ENCODE measurements at places on chromosomes 1 and 21.

DNA sequence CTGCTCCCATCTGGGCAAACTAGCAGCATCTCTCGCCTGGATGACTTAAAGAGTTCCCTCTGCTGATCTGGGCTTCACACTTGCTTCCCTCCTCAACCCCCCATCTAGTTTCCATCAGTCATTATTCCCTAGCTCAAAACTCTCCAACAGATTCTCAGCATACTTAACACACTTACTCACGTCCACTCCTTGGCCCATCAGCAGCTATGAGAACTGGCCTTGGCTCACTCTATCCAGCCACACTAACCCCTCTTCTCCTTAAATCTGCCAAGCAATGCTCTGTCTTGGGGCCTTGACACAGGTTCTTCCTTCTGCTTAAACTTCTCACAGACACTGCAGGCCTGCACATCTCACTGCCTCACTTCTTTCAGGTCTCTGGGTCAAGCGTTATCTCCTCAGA lies 41.6 kb downstream of the GNG12 start:
- DNase-seq, result no peak

- DNase-seq, result no peak
Observed at GRCh38 chr1:201828217-201828819, 639 bp upstream of the IPO9 start.

GRCh38 chr1:198913667-198914066 lies 274.8 kb downstream of the PTPRC start:
- no peak for DNase-seq

GRCh38 chr1:55129194-55129728 lies 85.9 kb downstream of the USP24 start:
- DNase-seq, result no peak

DNA sequence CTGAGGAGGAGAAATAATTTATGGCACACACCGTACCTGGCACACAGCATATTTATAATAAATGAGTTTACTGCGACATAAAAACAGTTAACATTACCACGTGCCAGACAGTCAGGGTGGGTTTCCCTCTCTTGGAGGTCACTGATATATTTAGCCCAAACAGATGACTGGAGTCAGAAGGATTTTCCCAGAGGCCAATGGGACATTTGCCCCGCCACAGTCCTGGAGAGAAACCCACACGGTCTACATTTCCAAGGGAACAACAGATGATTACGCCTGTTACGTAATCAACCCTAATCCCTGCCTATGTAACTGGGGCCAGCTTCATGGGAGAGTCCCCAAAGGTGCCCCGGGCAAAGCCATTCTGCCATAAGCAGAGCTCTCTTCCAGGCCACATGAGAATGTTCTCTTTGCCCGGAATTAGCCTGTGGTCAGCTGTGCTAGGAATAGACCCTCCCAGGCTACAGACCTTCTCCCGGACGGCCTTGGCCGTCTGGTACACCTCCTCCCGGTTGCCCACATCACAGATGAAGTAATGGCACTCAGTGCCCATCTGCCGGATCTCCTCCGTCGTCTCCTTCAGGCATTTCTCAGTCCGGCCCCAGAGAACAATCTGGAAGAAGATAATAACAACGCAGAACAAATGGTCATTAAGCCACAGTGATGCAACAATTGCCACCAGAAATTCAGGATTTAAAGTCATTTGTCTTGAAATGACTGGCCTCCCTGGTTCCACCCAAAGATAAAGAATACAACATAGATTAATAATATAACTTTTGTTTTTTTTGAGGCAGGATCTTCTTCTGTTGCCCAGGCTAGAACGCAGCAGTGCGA lies 37.7 kb downstream of the DHRS3 start:
- no peak for DNase-seq

DNA sequence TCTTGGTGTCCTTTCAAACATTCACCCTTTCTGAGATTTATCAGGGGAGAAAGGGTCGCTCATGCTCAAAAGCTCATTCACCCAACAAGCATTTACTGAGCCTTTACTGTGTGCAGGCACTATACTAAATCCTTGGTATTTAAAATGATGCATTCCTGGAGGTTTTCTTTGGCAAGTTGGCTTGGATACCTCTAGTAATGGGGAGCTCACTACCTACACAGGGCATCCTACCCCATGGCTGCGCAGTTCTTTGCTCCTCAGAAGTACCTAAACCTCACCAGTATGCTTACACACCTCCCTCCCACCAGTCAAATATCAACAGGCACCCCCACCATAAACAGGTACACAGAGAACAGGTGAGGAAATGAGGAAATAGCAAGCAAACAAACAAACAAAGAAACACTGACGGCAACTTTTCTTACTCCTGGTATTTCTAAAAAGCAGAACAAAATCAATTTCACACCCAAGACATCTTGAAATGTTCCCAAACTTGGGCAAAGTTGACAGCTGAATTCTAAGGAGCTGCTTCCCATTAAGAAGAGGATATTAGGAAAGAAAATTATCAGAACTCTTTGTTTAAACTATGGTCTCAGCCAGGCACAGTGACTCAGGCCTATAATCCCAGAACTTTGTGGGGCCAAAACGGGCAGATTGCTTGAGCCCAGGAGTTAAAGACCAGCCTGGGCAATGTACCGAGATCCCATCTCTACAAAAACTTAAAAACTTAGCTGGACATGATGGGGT lies 104.8 kb downstream of the PSMG1 start:
- DNase-seq, result no peak

- no peak for DNase-seq
Observed at GRCh38 chr1:84736445-84736844, 46.2 kb upstream of the SSX2IP start.

DNA sequence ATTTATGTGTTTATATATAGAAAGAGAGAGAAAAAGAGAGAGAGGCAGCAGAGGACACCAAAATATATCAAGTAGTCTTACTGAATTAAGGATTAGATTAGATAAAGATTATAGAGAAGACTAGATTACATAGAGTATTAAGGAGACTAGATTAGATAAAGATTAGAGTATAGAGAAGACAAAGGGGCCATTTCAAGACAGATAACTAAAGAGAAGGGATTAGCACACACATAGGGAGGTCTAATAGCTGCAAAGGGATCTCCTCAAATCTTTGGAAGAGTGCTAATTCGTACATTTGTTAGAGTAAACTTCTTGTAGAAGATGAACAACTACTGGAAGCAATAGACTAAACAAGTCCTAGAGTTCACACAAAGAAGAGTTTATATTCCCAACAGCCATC lies 34.2 kb downstream of the OR6Y1 start:
- DNase-seq, result no peak

- no peak for DNase-seq
Observed at GRCh38 chr21:45374826-45375455, 30.0 kb upstream of the COL18A1 start.

DNA sequence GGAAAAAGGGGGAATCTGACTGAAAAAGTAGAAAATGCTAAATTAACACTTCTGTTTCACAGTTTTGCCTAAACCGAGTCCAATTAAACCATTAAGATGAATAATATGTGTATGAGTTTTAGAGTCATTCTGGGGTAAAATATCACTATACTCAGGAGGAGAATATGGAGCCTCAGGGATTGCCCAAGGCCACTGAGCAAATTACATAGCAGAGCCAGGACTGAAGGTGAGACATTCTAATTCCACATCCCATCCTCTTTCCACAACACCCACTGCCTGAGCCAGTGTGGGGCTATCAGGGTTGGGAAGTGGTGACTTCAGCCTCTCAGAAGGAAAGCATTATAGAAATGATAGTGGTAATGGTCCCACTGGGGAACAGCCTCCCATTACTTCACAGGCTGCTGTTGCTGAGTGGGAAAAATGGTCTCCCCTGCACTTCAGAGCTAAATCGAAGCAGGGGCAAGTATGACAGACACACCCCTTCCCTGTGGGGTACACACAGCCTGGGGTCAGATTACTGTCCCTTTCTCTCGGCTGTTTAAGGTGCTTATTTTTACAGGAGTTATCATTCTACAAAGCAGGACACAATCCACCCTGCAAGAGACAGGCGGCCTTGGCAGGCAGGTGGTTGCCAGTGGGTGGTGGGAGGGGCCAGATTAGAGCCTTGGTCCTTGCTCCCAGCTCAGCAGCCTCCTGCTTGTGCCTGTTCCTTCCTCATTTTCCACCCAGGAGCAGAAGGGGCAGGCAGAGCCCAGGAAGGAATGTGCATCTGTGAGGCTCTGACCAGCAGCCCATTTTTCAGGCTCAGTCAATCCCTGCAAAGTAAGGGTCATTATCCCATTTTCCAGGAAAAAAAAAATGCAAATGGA lies 9.5 kb upstream of the BCAR3 start:
- no peak for DNase-seq

DNA sequence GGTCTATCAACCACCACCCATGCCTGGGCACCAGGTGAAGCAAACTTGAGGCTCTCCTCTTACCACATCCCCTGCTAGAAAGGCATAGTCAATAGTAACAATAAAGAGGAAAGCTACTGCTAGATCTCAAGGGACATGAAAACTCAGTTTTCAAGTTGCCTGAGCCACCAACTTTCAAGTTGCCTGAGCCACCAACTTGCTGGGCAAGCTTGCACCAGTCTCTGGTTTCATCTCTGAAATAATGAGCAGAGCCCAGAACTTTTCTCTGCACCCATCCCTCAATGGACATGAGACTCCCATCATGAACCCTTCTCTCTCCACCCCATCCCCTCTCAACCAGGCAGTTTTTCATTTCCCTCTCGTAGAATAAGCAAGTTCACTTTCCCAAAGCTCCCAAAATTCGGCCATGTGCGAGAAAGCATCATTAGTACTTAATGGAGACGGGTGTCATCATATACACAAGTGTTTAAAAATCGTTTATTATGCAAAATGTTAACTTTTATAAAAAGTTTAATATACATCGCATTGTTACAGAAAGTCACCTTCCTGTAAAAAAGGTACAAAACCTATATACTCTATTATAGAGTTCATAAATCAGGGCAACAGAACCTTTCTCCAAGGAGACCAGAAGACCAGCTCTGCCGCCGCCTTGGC lies 1.7 kb downstream of the ID3 start:
- DNase-seq, result no peak

DNA sequence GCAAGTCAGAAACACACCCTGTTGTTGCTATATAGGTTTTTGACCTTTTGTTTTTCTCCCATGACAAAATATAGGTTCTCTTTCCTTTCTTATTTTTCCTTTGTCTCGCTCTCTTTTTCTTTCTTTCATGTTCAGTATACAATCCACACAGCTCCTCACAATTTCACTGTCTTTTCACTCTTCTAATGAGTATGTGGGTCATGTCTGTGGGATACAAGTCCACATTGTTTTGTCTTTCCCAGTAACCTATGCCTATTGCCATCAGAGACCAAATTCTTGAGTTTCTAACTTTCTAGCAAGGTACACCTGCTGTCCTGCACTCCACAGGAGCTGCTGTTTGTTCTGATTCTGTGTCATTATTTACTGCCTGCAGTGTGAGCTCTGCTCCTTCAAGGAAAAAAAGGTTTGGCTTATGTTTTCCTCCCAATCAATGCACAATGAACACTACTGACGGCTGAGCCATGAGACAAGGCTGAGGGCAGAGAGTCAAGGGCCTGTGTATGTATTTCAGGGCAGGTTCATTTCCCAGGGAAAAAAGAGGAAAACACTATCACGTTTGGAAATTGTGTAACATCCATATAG lies 453.8 kb downstream of the NEGR1 start:
- no peak for DNase-seq

DNA sequence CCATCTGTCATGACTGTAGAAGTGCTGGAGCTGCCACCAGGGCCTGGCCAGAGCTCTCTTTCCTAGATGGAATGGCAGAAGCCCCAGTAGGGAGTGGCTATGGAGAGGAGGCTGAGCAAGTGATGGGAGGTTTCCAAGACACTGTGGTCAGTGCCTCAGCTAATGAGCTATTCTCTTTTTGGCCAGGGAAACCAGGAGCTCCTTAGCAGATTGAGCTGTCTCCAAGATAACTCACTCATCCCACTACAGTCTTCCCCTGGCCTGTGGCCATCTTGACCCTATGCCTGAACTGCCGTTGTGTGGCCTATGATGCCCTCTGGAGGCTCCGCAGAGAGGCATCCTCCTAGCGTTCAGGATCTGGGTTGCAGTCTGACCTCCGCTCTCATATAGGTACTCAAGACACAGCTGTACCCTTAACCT lies 60.5 kb downstream of the ERI3 start:
- peak; percentile 88 for DNase-seq

DNA sequence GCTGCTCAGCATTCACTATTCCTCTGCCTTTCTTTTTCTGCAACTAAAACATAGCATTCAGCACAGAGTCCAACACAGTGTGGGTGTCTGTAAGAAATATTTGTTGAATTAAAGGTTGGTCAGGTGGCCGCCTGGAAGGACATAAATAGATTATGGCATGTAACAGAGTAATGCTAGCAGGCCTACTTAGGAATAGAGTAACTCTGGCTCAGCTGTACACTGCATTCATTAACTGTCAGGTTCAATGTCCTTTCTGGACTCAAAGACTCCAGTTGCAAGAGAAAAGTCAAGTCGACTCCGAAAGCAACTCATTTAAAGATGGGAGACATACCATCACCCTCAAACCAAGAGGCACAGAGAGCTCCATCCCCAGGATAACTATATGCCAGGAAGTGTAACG lies 116.0 kb downstream of the LMX1A start:
- DNase-seq, result no peak

DNA sequence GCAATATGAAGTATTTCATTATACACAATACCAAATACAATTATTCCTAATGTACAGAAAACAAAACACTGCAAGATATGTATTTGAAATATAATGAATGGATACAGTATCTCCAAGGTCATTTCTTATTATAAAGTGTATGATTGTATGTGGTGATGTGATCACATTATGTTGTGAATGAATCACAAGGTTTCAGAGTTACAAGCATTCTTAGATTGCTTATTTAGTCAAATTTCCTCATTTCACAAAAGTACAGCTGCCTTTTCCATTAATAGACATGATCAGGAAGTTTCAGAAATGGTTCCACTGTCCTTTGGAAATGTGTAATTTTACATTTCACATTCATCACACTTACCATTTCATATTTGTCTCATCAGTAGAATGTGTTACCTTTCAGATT lies 28.3 kb upstream of the NEK7 start:
- no peak for DNase-seq

GRCh38 chr1:13812456-13813397 lies 112.7 kb downstream of the PRDM2 start:
- no peak for DNase-seq

- no peak for DNase-seq
Observed at GRCh38 chr1:2358072-2358471, 33.3 kb downstream of the MORN1 start.
